ENCODE measurements at places on chromosomes 11 and 22.

DNA sequence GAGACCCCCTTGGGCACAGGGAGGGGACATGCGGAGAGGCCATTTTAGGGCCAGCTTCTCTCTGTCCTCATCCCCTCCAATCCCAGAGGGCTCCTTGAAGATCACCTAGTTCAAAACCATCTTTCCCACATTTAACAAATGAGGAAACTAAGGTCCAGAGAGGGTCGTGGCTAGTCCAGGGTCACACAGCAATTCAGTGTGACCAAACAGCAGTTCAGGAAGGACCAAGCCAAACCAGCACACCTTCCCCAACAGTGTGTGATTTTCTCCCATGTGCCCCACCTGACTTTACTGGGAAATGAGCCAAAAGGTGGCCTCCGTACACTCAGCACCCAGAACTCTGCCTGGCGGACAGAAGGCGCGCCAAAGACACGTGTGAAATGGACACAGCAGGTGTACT is 51.3 kb downstream of the CACNA1I start:
- DNase-seq: no peak

DNA sequence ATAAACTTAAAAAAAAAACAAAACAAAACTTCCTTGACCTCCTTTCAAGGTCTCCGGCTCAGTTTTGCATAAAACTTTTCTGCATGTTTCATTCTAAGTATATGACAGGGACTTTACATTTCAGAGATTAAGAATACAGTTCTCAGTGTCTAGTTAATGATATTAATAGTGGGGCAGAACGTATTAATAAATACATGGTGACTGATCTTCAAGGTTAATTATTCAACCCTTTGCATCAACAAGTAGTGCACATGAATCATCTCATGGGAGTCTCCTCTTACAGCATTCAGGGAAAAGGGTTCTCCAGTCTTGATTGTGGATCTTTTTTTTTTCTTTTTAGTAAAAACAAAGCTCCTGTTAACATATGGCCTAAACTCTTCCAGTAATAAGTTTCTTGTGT is 146.8 kb downstream of the KIRREL3 start:
- DNase-seq: no peak

- no peak for DNase-seq
These were observed 7.5 kb upstream of the SYT8 start for GRCh38 chr11:1827095-1827813.

- DNase-seq: no peak
These were observed 7.8 kb upstream of the EIF3D start for GRCh38 chr22:36536717-36537116.

DNA sequence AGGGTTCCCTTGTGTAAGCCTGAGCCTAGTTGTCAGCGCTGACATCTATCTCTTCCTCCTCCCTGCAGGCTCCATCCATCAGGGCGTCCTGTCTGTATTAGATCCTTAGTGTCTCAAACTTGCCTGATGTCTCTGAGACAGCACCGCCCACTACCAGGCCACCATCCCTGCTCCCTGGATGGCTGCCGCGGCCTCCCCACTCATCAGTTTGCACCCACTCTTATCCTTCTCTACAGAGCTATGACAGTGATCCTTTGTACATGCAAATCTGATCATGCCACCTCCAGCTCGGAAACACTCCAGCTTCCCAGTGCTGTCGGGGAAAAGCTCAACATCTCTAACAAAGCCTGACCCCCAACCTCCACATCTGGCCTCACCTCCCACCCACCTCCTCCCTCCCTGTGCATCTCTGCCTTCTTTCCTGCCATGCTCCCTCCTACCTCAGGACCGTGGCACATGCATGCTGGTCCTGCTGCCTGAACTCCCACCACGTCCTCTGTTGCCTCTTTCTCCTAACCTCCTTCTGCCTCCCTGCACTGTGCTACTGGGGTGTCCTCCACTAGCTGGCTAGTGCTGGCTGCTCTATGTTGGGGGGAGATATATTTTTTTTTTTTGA is 61.6 kb upstream of the EIF3D start:
- DNase-seq: no peak

GRCh38 chr11:35239471-35240075 is 100.6 kb downstream of the CD44 start:
- DNase-seq: no peak

DNA sequence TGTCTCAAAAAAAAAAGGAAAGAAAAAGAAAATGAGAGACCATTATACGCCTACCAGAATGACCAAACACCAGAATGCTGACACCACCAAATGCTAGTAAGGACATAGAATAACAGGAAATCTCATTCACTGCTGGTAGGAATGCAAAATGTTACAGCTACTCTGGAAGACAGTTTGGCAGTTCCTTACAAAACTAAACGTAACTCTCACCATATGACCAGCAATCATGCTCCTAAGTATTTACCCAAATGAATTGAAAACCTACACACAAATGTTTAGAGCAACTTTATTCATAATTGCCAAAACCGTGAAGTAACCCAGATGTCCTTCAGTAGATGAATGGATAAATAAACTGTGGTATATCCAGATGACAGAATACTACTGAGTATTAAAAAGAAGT is 7.2 kb downstream of the CHKA start:
- DNase-seq: no peak

DNA sequence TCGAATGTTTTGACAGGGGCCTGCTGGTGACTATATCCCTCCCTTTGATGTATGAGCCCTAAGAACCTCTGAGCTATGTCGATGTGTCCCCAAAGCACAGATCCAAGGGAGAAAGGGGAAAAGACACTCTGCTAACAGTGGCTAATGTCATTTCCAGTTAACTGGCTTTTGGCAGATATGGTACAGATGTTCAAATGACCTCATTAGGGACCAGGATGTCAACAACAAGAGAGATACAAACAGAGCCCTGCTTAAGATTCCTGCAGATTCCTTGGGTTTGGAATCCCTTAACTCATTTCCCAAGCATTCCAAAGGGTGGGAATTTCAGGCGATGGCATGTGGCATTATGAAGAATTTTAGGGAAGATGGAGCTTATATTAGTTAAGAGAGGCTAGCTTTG is 517.3 kb downstream of the SOX6 start:
- DNase-seq: no peak

Data from HL-60 (cell line).